ENCODE measurements at places on chromosomes 2 and 18.

- no peak for DNase-seq
These were observed 17.6 kb upstream of the COPS8 start for GRCh38 chr2:237068005-237068576.

DNA sequence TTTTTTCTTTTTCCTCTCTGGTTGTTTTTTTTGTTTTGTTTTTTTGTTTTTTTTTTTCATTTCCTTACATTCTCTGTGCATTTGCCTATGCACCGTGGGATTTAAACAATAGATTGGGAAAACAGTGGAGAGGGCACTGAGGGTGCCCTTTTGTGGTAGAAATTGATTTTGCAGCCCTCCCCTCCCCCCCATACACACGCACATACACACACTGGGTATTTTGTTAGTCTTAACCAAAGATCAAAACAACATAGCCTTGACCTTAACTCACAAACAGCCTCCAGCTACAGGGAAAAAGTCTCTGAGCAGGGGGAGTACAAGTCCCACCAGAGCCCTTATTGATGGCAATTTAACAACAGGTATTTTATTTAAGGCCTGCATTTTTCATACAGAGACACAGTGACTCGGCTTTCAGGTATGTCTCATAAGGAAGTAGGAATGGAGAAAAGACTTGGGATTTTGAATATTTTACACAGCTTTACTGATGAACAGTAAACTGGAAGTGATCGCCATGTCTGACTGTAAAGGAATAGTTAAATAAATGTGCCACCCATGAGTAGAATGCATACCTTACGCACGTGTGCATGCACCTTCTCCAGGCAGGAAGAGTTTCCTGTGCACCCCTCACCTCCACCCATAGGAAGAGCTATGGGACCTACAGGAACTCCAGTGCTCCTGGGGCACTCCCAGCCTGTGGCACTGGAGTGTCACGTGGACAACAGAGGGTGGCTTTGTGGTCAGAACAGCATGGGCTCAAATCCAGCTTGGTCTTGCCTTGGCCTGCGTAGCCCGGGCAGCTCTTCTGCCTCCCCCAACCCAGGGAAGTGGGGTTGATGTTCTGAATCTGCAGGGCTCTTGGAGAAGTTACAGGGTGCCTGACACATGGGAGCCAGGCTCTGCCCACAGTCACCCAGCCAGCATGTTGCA, 266.4 kb downstream of the ANAPC1 start:
- DNase-seq, result no peak

- DNase-seq, result no peak
These were observed 129.1 kb downstream of the NRP2 start for GRCh38 chr2:205811387-205811786.

GRCh38 chr2:143397884-143398614, 268.8 kb downstream of the ARHGAP15 start:
- DNase-seq, result peak; percentile 46

GRCh38 chr2:168002021-168002553, 245.3 kb downstream of the STK39 start:
- DNase-seq, result peak; percentile 66

- no peak for DNase-seq
These were observed 265.6 kb downstream of the ANAPC1 start for GRCh38 chr2:111618226-111618977.

DNA sequence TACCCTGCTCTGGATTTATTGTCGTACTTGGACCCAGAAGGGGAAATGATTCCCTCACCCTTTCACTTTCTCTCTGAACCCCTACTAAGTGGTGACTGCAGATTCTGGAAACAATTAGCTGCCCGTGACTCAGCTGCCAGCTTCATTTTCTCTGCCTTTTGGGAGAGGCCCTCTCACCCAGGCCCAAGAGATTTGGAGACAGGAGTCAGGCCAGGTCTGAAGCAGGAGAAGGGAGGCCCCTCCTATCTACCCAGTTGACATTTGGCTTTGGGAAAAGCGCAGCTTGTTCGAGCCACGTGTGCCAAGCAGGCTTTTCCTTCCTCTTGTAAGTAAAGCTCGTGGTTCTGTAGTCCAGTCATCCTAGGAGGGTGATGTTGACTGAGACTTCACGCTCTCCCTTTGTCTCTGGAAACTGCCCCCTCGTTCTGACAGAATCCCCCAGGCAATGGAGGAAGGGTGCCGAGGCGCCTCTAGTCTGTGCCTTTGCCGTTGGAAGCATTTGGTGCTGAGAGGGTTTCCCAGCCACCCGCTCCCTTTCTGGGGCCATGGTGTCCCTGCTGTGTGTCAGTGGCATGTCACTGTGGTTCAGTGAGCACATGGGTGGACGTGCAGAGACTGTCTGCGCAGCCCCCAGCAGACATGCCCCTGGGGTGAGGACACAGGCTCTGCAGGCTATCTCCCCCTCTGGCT, 8.6 kb downstream of the OXER1 start:
- no peak for DNase-seq

DNA sequence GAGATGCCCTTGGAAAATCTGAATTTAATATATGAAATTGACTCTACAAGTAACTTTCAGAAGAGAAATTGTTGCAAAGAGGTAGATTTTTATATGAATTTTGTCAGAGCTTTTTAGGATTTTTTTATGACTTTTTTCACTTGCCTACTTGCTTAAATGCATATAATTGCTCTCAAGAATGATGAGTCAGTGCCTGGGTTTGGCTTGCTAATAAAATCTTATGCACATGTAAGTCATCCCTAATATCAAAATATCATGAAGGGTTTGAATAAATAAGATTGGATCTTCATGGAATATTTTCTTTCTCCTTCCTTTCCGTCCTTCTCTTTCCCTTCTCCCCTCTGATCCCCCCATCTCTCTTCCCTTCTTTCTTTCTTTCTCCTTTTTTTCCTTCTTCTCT, 354.1 kb downstream of the TXNL1 start:
- DNase-seq, result no peak

DNA sequence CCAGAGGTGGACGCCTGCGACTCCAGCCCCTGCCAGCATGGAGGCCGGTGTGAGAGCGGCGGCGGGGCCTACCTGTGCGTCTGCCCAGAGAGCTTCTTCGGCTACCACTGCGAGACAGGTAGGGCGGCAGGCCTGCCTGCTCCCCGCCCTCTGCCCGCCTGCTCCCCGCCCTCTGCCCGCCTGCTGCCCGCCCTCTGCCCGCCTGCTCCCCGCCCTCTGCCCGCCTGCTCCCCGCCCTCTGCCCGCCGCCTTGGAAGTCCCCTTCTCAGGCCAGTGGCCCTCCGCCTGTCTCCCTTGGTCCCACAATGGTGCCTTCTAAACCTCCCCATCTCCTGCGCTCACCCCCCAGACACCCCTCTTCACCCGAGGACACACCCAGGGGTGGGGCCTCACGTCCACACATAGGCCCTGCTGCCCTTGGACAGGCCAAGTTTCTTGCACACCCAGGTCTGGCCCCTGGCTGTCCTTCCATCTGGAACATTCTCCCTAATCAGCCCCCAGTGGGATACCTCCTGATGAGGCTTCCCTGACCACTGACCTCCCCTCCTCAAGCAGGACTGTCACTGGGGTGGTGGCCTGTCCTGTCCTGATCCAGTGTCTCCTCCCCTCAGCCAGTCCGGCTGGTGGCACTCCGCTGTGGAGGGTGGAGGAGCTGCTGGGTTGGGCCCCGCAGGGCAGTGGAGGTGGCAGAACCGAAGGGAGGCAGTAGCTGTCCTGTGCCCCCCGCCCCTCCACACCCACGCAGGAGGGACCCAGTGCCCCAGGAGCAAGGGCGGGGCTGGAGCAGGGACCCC, 37.9 kb downstream of the MTERF4 start:
- peak; percentile 42 for DNase-seq

- DNase-seq, result peak; percentile 44
These were observed 17.6 kb upstream of the TMEM247 start for GRCh38 chr2:46461709-46462171.

DNA sequence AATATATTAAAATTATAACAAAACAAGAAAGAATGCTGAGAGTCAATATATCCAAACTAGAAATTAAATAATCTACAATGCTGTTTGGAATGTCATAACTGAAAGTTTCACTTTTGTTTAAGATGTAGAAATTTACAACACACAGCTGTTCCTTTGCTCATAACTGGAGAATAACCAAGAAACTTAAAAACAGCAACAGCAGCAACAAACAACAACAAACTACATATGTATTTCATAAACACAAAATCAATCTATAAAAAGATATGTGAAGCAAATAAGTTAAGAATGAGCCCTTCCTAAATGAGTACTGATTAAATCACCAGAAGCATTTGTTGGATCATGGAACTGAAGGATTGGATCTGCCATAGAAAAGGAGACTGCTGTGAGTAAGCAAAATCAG, 456.5 kb upstream of the ZNF804A start:
- no peak for DNase-seq

- no peak for DNase-seq
These were observed 113.5 kb downstream of the CRIM1 start for GRCh38 chr2:36469106-36469477.

- DNase-seq, result no peak
These were observed 179.9 kb downstream of the RPIA start for GRCh38 chr2:88871336-88871735.

- no peak for DNase-seq
These were observed 26.6 kb downstream of the CROCC2 start for GRCh38 chr2:240932724-240933047.

DNA sequence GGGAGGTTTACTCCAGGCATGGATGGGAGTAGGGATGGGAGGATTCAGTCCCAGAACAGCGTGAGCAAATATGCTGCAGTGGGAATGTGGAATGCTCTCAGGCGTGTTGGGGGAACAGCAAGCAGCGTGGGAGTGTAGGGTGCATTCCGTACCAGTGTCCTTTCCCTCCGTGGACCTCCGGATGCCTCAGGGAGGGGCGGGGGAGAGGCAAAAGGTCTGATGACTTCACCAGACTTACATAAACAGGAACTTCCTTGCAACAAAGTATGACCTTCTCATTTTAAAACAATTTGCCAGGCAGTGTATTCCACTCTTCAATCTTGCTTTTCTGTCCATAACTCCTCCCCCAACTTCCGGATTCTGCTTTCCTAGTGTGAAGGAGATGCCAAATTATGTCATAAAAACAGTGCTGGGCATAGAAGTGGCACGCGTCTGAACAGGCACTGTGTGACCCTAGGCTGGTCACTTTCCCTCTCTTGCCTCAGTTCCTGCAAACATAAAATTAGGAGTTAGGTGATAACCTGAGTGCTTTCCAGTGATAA, 36.9 kb downstream of the RPL37A start:
- DNase-seq, result no peak

DNA sequence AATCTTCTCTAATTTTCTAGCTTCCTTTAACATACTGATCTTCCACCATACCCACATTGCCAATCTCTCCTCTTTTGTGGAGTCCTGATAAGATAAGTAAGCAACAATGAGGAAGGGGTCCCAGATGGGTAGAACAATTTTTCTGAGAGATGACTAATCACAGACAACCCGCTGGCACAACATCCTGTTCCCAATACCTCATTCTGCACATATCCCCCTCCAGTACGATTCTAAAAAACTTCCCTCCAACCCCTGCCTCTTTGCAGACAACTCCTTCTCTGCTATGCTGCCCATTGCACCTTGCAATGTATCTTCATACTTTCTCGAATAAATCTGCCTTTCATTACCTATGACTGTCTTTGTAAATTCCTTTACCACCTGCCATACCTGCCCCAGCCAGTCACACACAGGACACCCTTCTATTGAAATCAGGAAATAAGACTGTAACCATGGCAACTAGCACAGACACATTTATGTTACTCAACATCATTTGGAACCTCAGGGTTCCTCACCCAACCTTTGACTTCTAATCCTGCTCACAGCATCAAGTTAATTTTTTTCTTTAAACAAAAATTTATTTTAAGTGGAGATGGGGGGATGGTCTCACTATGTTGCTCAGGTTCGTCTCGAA, 7.4 kb upstream of the EXOC6B start:
- DNase-seq, result no peak

- DNase-seq, result no peak
These were observed 28.8 kb downstream of the CUL3 start for GRCh38 chr2:224556381-224556780.

DNA sequence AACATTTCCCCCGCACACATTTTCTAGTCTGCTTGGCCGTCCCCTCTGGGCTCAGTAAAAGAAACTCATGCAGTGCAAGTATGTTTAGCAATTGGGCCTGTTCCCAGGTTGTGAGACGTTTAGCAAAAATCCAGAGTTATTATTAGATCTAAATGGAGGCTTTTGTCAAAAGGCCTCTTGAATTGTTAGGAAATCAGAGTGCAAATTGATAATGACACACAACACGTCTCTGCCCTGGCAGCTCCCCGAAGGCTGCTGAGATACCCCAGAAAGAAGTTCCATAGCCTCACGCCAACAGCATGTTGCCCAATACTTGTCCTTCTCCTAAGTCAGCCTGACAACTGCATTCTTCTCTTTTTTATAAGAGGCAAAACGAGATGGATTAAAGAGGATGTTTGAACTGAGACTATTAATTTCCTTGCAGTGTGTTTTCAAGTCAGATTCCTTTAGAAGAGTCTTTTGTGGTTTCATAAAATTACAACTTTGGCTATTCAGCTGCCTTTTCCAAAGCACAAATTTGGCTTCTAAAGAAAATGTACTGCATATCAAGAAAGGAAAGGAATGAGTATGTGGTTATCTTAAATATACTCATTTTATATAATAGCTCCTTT, 202.2 kb downstream of the TRIB2 start:
- DNase-seq, result no peak

- DNase-seq, result no peak
These were observed 20.6 kb downstream of the SERTAD2 start for GRCh38 chr2:64632835-64633819.

- no peak for DNase-seq
These were observed 187.8 kb upstream of the HDAC4 start for GRCh38 chr2:239588451-239589269.

DNA sequence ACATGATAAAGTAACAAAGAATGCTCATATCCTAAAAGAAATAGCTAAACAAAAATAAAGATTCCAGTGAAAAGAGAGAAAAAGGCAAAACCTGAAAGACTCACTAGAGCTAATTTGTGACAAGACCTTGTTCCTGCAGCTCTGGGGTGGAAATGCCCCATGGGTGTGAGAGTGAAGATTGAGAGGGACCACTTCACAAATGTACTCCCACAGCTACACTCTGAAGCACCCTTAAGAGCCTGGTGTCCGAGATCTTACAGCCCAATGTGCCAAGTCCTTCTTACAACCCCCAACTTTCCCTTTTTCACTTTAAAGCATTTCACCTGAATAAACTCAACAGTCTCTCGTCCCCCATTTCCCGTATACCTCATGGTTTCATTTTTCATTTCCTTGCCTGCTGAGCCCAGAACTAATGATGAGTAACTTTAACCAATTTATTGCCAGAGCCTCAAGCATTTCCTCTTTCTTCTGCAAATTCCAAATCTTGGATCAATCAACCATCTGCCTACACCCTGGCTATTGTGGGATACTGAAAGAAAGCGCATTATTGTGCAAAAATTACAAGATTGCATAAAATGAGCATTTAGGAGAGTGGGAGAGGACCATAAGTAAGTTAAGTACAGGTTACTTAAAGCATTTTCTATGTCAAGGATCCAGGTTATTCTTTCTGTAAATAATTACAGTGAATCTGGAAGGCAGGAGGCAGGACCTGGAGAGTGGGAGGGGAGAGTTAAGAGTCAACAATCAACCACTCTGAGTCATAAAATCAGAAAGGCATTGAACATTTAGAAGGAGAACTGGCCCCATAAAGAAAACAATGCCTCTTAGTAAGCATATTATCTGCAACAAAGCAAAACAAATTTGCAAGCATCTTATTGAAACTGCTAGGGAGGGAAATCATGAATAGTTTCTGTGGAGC, 804.4 kb upstream of the CELF4 start:
- DNase-seq, result no peak

- DNase-seq, result peak; percentile 25
These were observed 75.6 kb downstream of the TMEM247 start for GRCh38 chr2:46555011-46555410.
